Aorta (tissue), 5 donors: ENCODE measurements at places on chromosomes 4 and X. TPM values are rescaled to one million over a fixed set of nuclear protein-coding genes. Genes with fewer than 3 reads are reported as not detected.

Gene LRP2BP
- 1.8 TPM for total RNA-seq

DNA sequence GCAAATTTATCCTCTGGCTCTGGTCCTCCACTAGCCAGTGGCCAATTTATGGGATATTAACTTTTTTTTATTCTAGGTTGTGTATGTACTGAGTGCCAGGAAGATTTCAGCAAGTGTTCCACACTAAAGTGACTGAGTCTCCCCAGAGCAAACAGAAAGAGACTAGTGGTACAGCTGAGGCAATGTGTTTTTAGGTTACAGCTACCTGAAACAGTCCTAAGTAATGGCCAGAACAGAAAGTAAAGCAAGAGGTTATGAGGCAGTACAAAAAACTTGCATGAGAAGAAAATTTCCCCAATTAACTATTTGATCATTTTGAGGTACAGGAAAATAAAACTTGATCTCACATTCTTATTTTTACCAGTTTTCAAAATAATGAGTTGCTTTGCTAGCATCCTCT lies 31.2 kb downstream of the PRDM8 start:
- no peak for DNase-seq

DNA sequence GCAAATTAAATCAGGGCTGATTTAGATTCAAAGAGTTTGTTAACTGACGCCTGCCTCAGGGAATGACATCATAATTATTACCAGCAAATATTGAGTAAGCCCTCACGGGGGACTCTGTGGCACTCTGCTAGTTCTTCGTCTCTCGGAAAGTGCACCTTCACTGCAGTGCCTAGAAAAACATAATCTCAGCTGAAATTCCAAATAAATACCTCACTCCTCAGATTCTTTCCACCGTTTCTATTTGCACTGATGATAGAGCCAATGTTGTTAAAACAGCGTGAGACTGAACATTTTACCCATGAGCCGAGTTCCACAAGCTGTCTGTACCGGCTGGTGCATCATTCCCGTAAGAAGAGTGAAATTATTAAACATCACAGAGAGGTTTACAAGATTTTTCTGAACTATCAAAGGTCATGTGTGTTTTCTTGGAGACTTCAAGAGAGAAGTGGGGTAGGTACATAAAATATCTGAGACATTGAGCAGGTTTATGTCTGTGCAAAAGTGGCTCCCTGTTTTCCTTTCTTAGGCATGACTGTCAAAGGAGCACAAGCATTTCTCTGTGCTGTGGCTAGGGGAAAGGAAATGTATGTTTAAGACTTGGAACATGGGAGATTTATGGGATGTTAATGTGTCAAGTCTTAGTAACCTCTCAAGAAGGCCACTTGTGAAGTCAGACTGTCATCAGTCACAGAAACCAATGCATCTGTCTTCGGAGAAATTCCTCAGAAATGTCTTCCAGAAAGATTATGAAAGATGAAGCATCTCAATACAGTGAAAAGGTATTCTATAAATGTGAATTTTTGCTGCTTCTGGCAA lies 119.6 kb downstream of the CBLL2 start:
- no peak for DNase-seq

DNA sequence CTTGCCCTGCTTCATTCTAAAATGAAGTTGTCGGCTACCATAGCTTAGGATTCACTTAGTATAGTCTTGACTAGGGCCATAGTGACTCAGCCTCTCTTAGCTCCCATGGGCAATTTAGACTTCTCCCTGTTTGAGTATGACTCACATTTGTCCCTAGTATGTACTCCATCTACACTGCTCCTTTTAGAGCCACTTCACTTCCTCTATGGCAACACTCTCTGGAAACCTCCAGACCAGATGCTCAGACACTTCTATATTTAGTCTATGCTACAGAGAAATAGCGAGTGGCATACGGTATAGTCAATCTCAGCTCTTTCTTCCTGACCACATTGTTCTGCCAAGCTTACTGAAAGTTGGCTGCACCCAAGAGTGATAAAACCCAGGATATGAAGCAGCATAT lies 11.2 kb downstream of the MEPE start:
- DNase-seq: no peak

- no peak for DNase-seq
These were observed 1530.9 kb upstream of the PABPC4L start for GRCh38 chr4:135732448-135732847.
